ENCODE measurements at places on chromosomes 3 and 15.

GRCh38 chr15:92971713-92972112 lies 71.6 kb downstream of the CHD2 start:
- no peak for DNase-seq

GRCh38 chr15:64389036-64389435 lies 1.4 kb downstream of the TRIP4 start:
- no peak for DNase-seq

- DNase-seq: peak; percentile 66
Observed at GRCh38 chr3:21435871-21436270, 315.1 kb downstream of the ZNF385D start.

DNA sequence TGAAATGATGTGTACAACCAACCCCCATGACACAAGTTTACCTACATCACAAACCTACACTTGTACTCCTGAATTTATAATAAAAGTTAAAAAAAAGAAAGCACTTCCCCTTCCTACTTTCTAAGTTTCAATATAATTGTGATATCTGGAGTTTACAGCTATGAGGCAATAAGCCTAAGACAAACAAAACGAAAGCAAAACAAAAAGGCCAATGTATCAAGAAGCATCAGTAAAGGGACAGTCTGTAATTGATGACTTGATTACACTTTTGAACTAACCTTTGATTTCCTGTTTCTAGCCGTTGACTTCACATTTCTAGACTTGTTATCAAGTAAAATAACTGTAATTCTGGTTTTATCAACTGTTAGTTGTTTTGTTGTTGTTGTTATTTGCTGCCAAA lies 187.5 kb upstream of the CNTN3 start:
- DNase-seq: no peak

GRCh38 chr15:83709811-83710210 lies 55.9 kb downstream of the ADAMTSL3 start:
- DNase-seq: no peak

DNA sequence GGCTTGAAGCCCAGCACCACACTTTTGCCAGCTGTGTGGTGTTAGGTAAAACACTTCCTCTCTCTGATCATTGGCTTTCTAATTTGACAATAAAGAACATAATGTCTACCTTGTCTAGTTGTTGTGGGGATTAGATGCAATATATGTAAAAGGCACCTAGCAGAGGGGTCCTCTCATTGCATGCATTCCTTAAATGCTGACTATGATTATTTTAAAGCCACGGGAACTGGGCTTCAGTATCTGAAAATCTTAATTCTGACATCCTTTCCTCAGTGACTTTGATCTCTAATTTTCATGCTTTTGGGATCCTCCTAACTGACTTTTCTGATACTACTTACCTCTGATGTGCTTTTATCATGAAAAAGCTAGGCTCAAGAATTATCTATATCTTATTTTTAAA lies 596.3 kb downstream of the TAFA4 start:
- DNase-seq: no peak

DNA sequence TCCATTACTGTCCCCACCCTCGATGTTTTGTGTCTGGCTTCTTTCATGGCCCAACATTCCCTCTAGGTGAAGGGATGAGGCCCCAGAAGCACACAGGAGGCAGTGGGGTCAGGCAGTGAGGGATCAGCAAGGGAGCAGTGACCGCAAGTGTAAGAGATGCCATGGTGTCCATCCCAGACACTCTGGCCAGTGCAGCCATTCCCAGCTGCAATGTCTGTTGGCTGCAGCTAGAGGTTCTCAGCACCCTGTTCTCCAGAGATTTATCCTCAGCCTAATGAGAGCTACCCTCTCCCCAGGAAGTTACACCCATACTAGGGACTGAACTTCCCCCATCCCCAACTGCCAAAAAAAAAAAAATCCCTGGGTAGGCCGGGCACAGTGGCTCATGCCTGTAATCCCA lies 40.2 kb downstream of the TRANK1 start:
- DNase-seq: no peak

DNA sequence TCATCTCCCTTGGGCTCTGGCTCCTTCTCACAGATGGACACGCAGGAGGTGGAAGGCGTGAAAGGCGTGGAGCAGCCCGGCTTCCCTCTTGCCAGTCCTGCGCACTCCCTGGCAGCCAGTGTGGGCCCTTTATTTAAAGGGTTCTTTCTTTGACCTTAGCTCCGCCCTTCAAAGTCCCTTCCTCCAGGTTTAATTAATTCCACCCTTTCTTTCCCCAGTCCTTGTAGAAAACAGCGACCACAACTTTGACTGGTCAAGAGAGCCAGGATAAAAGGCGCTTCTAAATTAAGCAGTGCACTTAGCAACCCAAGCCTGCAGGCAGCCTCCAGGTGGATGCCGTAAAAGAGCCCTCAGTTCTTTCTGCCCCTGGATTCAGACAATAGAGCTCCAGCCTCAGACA lies at the start of gene HDC:
Gene HDC (minus strand): TSS at position 107 of the 400 bp plus-strand sequence. CDS start 103 bp downstream, at position 4.
- DNase-seq: no peak

DNA sequence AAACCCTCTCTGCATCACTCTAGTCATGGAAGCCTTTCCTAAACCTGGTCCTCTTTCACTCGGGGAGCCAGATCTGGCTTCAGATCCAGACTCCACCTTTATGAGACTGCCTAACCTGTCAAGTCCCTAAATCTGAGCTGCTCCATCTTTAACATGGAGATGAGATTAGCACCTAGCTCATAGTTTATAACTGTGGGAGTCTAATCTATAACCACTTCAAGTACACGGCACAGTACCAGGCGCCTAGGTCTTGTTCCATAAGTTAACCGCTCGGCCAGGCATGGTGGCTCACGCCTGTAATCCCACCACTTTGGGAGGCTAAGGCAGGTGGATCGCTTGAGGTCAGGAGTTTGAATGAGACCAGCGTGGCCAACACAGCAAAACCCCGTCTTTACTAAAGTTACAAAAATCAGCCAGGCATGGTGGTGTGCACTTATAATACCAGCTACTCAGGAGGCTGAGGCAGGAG lies 30.3 kb downstream of the TPM1 start:
- no peak for DNase-seq

DNA sequence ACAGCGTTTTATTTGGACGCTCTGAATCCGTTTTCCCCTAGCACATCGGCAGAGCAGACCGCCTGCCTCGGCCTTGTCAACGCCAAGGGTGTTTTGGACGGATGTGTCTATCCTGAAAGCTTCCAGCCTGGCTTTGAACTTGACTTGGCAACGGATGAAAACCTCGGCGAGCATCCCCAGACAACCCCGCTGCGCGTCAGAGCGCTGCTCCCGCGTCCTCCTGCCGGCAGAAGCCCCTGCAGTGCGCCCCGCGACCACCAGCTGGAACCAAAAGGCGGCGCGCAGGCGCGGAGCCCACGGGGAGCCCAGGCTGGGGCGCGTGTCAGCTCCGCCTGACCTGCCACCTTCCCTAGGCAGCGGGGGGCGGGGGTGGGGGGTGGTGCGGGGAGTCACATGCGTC lies 26.2 kb upstream of the ARL8B start:
- peak; percentile 66 for DNase-seq

DNA sequence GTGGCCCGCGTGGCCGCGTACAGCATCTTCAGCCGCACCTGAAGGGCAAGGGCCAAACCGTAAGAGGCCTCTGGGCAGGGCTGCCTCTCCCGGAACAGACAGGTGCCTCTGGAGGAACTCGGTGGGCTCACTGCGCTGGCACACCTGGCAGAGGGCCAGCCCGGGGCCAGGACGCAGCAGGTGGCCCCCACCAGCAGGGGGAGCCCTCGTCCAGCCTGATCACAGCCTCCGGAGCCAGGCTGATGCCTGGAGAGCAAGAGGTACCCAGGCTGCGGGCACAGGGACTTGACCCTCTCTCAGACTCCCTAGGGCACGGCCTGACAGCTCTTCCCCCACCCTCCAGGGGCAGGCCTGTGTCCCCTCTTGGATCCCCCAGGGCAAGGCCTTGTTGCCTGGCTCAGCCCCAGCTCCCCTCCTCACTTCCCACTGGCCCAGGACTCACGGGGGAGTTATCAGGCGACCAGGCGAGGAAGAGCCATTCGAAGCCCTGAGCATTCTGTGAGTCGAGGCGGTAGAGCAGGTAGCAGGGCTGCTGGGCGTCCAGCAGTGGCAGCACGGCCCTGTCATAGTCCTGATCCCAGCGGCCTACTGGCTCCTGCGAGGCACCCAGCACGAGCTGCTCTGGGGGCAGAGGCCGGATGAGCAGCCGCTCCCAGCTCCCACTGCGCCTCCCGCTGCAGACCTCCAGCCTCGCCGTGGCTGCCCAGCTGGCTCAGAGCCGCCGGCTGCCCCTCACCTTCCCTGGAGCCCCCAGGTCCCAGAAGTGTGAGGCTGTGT lies 6.2 kb upstream of the TLR9 start:
- DNase-seq: no peak

DNA sequence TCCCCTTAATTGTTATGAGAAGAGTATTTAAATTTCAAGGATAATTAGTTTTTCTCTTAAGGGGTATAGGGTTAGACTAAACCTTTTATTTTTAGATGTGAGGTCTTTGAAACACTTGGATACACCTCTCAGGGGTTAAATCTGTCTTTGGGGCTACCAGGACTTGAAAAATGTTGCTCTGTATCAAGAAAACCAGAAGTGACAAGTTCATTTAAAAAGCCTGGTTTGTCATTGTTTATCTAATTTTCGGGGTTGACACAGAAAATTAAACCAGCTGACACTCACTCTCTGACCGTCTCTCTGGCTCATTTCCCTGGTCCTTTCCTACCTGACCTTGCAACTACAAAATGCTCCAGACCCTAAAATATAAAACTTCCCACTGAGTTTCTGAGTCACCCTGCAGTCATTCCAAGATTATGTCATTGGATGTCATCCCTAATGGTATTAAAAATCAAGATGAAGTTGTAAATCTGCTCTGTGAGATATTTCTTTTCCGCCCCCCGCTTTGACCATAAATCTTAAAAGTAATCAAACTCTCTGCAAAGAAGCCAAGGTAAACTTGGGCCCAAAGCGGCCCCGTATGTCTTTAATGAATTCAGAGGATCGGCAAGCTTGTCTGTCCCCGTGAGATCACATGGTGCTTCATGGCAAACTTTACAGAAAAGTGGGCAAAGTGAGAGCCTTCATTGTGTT lies 32.9 kb upstream of the SKOR1 start:
- no peak for DNase-seq

DNA sequence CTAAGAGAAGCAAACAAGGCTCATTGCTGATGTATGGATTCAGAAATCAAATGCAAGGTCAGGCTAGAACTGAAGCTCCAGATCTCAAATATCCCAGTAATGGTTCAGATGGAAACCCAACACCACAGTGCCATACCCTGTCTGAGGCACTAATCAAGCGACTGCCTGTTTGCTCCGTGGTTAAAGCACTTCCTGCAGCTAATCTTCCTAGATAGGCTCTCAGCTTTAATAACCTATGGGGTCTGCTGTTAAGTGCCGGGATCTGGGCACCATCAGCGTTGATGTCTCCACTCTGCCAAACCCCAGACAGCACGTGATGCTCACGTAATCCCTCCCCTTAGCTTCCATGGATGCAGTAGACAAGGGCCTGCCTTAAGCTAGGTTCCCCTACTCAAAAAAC lies 262.6 kb downstream of the MECOM start:
- no peak for DNase-seq

GRCh38 chr3:88957711-88958439 lies 149.5 kb upstream of the EPHA3 start:
- no peak for DNase-seq

DNA sequence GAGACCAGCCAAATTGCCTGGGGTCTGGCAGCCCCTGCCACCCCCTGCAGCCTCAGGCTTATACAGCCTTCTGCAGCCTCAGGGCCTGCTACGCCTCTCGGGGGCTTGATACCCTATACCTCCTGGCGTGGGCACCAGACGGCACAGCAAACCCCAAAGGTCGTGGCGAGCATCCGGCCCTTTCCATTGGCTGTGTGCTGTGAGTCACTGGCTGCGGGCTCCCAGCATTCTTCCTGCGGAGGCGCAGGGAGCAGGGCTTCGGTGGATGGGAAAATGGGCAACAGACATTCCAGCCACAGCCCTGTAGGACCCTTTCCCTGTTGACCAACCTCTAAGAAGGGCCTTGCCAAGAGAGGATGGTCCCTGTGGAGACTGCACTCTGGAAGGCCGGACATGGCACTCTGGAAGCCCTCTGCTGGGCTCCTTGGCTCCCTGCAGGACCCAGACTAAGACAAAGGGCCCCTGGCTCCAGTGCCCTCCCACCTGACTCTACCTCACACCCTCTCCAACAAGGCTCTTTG lies 59.6 kb downstream of the ITGA11 start:
- DNase-seq: no peak

- DNase-seq: no peak
Observed at GRCh38 chr15:100259266-100259665, 82.5 kb downstream of the ADAMTS17 start.

- DNase-seq: peak; percentile 47
Observed at GRCh38 chr3:53375019-53375418, 27.7 kb upstream of the DCP1A start.
